ENCODE measurements at places on chromosomes 4 and X.

DNA sequence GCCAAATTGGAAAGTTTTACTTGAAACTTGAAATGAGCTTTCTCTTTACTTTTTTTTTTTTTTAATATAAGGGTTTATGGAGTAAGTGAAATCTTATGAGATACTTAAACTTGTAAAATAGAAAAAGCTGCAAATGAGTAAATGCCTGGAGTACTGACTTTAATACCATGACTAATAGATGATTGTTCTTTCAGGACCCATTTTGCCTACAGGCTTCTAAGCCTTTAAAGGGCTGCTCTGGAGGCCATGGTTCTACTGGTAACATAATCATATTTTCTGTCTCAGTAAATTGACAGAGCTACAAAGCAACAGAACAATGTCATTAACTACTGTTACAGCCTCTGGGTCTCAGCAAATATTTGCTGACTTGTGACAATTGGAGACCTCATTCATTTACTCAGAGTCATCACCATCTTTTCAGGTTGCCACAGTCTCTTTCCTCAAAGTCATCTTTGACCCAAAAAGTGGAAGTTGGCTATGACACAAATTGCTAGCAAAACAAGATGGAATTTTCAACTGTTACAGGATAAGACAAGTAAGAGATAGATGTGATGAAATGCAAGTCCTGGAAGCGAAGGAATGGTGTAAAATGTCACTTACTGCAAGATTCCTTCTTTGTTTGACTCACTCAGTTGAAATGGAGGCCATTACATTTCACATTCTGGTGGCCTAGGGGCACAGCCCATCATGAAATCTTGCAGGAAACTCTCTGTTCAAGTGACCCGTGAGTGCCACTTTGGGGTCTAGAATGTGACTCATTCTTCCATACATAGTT is 132.7 kb downstream of the BTC start:
- DNase-seq: no peak

DNA sequence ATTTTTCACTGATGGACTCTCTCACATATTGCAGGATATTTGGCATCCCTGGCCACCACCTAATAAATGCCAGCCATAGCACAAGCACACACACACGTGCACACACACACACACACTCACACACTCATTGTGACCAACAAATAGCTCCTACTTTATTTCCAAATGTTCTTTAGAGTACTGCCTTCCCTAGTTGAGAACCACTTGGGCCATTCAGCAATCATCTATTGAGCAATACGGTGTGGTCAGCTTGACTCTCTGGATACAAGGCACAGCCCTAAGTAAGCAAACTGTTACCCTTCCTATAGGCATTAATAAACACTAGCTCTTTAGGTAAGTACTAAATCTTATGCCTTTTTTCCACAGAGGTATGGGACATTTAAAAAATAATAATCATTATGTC is 21.1 kb downstream of the CORIN start:
- no peak for DNase-seq

- DNase-seq: no peak
Observed at GRCh38 chr4:70405765-70406164, 8.0 kb downstream of the OPRPN start.

DNA sequence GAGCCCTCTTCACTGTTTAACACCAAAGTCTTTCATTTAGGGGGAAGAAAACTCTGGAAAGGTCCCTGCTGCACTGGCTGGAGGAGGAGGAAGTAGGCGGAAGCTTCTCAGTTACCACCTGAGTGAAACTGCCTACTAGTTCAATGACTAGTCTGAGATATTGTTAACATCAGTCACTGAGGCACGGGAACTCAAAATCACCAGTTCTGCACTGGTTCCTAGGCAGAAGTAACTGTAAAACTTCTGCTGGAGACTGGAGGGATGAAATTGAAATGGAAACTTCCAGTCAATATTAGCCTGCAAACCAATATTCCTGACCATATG is 178.3 kb downstream of the SNCA start:
- no peak for DNase-seq

DNA sequence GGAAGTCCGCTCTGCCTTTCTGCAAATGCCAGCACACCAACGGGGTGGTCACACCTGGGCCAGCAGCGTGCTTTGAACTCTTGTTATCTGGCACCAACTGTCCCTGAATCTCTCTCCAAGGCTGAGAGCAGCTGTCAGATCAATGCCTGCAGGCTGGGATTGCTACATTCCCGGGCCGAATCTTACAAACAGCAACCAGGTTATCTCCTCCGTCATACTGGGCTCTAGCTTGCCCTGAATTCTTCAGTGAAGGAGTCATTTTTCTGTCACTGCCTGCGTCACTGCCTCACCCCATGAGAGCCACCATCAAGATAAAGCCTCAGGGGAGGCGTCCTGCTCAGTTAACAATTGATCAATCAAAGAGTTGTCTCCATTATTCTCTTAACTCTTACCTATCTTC is 329.4 kb upstream of the PPARGC1A start:
- DNase-seq: no peak

- DNase-seq: no peak
Observed at GRCh38 chr4:90190525-90190924, 63.3 kb downstream of the CCSER1 start.

- no peak for DNase-seq
Observed at GRCh38 chr4:24472161-24472510, 112.2 kb downstream of the DHX15 start.
